ENCODE measurements at places on chromosomes 1 and 21.

- DNase-seq = no peak
These were observed 2.7 kb upstream of the CNN3 start for GRCh38 chr1:94929351-94930217.

DNA sequence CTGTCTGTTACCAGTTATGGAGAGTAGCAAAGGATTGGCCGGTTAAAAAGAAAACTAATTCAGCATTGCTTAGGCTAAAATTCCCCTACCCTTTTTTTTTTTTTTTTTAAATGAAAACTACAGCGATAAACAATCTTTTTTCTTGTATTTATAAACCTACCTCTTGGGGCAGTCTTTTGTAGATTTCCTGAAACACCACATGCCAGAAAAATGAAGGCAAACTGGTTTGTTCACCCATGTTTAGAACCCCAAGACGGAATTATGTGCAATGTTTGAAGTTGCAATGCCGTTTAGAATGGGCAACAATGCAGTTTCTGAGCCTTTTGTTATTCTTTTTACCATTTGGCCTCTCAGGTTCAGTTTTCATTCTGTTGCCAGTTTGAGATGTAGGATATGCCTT lies 59.1 kb downstream of the PRDM2 start:
- DNase-seq = no peak

GRCh38 chr1:199302554-199302953 lies 663.7 kb downstream of the PTPRC start:
- DNase-seq = no peak

DNA sequence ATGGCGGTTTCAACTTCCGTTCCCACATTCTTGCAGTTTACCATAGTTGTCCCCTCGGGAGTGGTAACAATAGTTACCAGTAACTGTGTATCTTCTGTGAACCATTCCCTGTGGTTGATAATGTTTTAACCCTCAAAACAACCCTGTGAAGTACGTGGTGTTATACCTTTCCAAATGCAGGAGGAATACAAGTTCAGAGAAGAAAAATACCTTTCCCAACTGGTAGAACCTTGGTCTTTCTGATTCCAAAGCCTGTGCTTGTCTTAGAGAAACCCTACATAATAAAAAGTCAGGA lies 789 bp downstream of the BTF3L4 start:
- no peak for DNase-seq

DNA sequence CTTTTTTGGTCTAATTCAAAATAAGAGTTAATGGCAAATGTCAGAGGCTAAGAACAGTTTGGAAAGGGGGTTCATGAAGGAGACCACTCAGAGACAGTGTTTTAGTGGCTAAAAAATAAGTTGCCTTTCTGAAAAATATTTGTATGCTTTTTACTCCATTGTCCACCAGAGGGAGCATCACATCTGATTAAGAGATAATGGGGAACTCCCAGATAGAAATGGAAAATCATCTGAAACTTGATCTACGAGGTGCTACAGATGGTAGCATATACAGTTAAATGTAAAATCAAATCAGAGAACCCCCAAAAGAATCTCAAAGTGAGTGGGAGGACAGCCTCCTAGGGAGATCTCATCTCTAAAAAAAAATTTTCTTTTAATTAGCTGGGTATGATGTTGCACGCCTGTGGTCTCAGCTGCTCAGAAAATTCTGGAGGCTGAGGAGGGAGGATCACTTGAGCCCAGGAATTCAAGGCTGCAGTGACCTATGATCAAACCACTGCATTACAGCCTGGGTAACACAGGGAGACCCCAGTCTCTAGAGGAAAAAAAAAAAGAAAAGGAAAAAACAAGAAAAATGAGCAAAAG lies 9.7 kb downstream of the SMYD3 start:
- peak; percentile 44 for DNase-seq

- no peak for DNase-seq
These were observed 9.0 kb downstream of the EPS8L3 start for GRCh38 chr1:109754738-109755137.

- no peak for DNase-seq
These were observed 24.9 kb upstream of the TENT5B start for GRCh38 chr1:27037518-27037917.

DNA sequence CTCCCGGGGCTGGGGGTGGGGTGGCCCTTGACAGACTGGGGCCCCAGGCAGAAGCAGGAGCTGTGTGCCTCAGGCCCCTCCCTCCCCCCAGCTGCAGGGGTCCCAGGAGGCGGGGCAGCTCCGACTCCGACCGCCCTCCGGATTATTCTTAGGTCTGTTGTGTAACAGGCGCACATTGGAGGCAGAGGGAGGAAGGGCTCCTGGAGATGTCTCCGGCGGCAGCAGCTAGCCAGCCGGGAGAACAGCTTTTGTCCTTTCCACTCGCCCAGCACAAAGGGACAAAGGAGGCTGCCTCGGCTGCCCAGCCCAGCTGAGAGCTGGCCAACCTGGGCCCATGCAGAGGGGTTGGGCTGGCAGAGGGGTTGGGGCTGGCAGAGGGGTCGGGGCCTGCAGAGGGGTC lies 29.7 kb upstream of the PLCH2 start:
- DNase-seq = no peak

DNA sequence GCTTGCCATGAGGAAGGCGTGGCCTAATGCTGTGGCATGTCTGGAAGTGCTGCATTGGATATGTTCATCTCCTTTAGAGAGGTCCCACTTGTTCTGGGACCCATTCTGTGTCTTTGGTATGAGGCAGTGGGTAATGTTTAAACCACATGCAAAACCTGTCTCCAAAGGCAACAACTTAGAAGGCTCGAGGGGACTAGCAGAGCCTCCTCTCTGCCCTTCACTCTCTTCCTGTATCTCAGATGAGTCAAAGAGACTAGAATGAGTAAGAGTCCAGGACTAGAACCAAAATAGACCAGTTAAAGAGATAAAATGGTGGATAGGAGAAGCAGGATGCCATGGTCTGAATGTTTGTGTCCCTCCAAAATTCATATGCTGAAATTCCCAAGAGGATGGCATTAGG lies 220.8 kb upstream of the KIAA0040 start:
- DNase-seq = no peak

- peak; percentile 41 for DNase-seq
These were observed 219.1 kb upstream of the ZC3H12A start for GRCh38 chr1:37255136-37255795.

GRCh38 chr1:156931211-156931952 lies 10.9 kb downstream of the LRRC71 start:
- DNase-seq = no peak

GRCh38 chr1:228174482-228175315 lies 9.1 kb downstream of the IBA57 start:
- no peak for DNase-seq

DNA sequence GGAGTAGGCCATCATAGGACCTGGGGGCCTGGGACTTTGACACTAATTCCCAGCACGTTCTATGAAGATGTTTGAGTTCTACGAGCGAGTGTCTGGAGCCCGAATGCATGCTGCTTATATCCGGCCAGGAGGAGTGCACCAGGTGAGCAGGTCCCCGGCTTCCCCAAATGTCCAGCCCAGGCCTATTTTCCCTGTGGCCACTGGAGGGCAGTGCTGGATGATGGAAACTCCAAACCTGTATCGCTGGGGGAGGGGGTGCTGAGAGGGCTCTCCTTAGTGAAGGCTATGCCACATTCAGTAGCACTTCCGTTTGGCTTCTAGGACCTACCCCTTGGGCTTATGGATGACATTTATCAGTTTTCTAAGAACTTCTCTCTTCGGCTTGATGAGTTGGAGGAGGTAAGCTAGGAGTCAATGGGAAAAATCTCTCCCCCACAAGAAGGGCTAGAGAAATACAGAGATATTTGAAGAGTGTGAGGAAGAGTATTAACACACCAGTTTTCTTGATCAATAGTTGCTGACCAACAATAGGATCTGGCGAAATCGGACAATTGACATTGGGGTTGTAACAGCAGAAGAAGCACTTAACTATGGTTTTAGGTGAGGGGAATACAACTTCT lies 5.2 kb upstream of the FCER1G start:
- peak; percentile 84 for DNase-seq

- DNase-seq = no peak
These were observed 86.5 kb upstream of the KAZN start for GRCh38 chr1:14511796-14512585.

GRCh38 chr1:55631509-55631908 lies 416.3 kb upstream of the USP24 start:
- no peak for DNase-seq

- DNase-seq = no peak
These were observed 18.7 kb downstream of the TRMT1L start for GRCh38 chr1:185137896-185138545.

DNA sequence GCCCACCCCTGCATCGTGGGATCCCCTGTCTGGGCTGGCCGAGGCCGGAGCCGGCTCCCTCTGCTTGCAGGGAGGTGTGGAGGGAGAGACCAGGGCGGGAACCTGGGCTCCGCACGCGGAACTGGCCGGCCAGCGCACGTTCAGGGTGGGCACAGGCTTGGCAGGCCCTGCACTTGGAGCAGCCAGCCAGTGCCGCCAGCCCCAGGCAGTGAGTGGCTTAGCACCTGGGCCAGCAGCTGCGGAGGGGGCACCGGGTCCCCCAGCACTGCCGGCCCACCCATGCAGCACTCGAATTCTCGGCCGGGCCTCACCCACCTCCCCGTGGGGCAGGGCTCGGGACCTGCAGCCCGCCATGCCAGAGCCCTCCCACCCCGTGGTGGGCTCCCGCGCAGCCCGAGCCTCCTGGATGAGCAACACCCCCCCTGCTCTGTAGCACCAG lies 422.6 kb downstream of the AMY1C start:
- no peak for DNase-seq

DNA sequence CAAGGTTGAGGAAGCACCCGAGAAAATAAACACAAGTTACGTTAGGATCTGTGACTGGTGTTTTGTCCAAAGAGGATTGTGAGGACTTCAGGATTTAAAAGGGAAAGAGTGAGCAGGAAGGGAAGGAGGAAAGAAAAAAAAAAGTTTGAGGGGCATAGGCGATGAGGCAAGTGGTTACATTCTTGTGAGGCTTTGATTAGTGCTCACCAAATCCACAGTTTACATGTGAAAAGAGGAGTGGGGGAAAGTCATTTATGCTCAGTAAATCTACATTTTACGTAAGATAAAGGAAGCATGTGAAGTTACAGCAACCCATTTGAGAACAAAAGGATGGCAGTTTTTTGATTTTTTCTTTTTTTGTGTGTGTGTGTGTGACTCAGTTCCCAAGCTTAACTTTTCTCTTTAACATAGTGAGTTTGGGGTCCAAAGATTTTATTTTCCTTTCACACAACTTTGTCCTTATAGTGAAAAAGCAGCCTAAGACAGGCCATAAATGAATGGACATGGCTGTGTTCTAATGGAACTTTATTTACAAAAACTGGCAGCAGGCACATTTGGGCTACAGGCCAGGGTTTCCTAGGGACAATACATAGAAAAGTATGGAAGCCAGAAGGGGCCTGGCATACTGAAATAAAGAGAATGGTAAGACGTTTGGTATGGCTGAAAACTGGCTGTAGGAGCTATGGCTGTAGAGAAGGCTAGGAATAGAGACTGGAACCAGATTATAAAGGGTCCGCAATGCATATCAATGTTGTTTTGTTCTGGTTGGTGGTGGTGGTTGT lies 121.7 kb downstream of the FGGY start:
- DNase-seq = no peak

DNA sequence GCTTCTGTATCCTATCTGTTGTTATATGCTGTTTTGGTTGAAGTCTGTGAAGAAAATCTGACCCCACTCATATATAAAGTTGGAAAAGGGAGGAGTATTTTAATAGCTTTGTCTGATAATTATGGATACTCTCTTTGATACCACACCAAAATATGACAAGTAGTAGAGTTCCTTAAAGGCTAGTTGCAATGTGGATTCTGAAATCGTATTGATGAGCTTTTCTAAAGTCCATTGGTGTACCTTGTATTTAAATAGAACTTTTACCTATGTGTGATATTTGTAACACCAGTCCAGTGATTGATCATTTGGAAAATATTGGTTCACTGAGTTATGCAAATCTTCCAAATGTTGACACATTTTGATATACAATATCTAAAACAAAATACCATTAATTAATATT lies 7.7 kb downstream of the GAS5 start:
- no peak for DNase-seq

DNA sequence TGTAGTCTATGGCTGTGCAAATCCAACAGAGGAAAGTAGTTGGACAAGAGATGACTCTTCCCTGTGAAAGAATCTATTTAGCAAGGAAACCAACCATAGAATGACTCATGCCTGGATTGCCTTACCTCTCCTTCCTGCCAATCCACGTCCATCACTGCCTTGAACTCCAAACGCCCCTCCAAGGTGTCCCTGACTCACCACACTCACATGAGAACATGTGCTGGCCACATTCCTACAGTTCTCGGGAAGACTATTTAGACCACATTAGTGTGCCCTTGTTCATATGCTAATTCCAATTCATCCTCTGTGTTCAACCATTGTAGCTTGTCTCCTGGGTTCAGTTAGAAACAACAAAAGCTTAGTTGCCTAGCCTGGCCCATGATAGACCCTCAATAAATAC lies 157.3 kb downstream of the SLC30A10 start:
- no peak for DNase-seq

DNA sequence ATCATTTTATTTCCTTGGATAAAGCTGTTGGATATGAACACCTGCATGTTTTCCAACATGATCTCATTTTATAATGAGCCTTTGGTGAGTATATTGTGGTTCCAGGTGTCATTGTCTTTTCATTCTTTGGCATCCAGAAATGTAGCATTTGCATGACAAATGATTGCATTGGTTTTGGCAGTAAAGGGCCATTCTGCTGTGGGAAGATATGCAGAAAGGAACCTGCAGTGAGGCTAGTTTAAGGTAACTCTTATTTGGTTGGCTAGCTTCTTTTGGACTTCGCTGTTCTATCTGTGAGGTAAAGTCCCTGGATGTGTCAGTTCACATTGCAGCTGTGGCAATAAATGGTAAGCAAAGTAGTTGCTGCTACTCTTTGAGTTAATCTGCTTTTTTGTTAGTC lies 343.0 kb downstream of the AMY1C start:
- DNase-seq = peak; percentile 63

GRCh38 chr1:13584876-13585611 lies 1.4 kb downstream of the PDPN start:
- no peak for DNase-seq

GRCh38 chr1:77026135-77026534 lies 158.9 kb downstream of the ST6GALNAC5 start:
- DNase-seq = no peak

DNA sequence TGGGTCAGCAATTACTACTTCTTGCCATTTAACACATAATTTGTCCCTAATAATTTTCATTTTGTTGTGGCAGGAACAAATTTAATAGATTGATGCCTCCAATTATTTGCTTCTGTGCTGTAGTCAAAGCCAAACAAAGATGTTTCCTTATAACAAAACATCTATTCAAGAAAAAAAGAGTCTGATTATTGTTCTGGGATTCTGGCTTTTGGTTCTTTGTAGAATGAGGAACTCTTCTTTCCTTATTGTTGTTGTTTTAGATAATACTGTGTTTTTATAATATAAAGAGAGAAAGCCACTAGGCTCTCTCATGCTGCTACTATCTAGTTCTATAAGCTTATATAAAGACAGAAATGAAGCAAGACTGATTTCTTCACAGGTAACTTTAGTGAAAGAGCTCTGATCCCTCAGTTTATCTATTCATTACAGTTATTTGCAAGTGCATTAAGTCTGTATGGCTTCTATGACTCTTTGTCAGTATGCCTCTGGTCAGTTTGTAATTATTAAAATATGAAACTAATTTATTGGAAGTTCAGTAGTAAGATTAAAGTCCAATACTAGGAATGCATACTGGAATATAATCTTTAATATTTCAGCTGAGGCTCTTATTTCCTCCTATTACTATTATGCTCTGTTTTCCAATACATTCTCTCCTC lies 37.4 kb downstream of the PRKACB start:
- no peak for DNase-seq

Data from COR-L47 (cell line).